Activated T-cell treated with anti-CD3 and anti-CD28 coated beads, Interleukin-2, amount 50 U/mL, for 1 hour (primary cell): ENCODE measurements at places on chromosomes 16 and 17.
A peak's percentile ranks its signal among the peaks of the same experiment; 100 is the strongest.

DNA sequence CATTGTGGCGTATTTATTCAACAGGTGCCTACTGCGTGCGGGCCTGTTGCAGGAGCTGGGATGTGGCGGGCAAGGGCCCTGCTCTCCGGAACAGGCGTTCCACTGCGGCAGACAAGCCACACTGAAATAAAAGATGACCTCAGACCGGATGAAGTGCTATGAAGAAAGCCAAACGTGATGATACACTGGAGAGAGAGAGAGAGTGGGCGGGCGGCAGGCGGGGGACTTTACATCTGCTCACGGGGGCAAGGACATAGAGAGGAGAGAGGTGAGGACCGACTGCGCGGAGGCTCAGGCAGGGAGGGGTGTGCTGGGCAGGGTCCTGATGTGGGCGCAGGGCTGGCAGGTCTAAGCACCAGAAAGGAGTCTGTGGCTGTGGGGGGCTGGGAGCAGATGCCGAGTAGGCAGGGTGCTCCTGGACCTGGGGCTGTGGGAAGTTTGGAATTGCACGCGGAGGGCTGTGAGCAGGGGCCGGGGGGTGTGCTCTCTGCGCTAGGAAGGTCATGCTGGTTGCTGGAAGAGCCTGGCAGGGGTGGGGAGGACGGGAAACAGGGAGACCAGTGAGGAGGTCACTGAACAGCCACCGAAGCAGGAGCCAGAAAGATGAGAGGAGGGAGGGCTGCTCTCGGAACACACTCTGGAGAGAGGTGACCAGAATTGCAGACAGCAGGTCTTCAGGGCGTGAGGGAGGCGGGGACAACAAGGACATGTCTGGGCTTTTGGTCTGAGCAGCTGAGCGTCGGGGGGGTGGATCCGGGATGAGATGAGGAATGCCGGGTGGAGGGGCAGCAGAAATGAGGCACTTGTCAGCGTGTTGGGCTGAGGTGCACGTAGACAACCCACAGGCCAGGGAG, 9.9 kb downstream of the MXRA7 start:
- DNase-seq: no peak

- DNase-seq: no peak
Observed at GRCh38 chr17:82807562-82807961, 32.3 kb downstream of the ZNF750 start.

DNA sequence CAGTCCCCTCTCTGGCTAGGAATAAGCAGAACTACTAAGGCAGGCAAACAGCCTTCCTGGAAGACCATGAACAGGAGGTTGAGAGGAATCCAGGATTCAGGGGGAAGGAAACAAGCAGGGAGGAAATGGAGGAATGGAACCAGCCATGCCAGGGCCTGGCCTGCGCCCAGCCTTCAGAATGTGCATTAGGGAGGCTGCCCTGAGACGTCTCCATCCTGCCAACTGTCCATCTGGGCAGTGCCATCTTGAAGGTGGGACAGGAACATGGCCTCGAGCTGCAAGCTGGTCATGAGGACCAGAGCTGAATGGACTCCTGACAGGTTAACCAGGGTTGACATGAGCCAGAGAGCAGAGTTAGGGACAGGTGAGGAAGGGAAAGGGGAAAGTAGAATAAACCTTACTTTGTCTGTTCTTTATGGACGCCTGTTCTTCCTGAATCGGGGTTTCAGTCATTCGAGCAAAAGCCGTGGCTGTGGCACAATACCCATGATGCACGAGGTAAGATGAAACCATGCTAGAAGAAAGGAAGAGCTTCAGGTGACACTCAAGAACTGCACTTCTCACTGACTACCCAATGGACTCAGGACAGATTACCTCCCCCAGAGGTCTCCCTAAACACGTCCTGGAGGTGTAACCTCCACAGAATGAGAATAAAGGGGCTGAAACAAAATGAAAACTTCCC, 12.1 kb upstream of the GFOD2 start:
- DNase-seq: no peak

GRCh38 chr17:32275060-32276042, 9.7 kb downstream of the RHBDL3 start:
- DNase-seq: no peak

DNA sequence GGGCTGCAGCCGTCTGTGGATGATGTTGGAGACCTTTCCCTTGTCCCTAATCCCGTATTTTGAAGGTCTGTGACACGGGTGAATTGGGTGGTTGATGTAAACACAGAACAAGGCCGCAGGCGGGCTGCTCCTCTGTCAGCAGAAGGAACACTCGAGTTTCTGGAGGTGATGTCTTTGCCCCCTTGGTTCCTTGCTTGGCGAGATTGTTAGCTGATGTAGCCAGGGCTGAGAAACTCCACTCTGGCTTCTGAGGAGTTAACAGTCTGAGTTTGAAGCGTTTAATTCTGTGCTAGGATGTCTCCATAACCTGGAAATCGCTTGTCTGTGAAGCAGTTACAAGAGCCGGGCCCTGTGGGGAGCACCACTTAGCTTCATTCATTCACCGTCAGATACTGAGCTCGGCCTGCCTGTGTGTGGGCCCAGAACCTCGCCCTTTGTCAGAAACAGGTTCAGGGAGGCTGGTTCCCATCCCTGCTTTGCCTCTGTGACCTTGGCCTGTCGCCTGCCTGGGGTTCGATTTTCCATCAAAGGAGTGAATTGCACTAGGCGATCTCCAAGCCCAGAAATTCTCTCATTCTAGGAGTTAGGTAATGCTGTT, 1.3 kb downstream of the MAPK8IP3 start:
- peak; percentile 36 for DNase-seq

GRCh38 chr17:76095943-76096342, 7.6 kb downstream of the EXOC7 start:
- DNase-seq: no peak

DNA sequence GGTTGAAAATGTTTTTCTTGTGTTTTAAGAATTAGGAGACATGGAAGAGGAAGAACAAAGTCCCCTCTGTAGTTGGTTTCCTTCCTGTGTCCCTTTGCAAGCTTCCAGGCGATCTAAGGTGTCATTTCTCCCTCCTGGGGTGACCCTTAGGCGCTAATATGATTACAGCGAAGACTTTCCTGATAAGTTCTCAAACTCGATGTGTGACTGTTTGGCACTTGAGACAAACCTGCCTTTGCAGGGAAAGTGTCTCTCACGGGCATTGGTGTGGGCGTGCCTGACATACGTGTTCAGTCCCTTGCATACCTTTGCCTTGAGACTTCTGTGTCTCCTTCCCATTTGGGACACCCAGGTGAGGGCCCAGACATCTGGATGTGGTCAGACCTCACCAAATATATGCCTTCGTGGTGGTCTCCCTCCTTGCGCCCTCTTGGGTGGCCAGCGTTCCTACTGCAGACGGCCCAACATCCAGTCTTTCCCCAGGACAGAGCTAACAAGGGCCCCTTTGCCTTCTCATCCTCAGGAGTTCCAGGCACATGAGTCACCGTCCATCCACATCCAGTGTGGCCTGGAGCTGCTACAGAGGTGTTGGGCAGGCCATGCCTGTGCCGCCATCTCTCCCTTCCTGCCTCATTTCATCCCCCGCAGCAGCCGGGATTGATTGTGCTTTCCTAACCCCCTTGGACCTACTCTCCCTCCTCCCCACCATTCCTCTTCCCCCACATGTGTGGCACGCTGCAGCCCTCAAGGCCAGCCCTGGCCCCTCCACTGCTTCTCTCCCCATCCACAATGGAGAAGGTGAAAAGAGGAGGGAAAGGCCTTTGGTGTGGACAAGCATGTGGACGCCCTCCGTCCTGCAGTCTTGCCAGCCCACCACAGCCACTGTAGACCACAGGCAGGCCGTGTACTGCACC, 3.1 kb upstream of the JPT2 start:
- DNase-seq: no peak

DNA sequence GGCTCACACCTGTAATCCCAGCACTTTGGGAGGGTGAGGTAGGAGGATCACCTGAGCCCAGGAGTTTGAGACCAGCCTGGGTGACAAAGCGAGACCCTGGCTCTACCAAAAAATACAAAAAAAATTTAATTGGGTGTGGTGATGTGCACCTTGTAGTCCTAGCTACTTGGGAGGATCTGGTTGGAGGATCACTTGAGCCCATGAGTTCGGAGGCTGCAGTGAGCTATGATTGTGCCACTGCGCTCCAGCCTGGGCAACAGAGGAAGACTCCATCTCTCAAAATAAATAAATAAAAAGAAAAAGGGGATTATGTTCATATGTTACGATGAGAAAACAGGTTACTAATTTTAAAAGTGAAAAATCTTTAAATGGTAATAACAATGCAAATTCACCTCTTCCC, 996 bp downstream of the MLKL start:
- DNase-seq: no peak

DNA sequence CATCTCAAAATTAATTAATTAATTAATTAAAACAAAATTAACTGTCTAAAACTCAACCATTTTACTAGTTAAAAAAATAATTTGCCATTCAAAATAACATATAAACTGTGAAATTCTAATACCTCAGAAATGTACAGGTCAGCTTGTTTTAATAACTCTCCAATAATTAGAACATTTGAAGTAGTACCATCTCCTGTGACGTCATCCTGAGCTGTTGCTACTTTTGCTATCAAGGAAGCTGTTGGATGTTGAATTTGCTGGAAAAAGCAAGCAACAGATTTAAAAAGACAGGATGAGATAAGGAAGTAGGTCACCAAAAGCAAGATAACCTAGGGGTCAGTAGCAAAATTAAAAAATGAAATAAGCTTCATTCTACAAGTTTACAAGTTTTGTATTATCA, 2.8 kb downstream of the CCT6B start:
- no peak for DNase-seq

GRCh38 chr16:56258508-56259424, 67.5 kb downstream of the GNAO1 start:
- DNase-seq: no peak

DNA sequence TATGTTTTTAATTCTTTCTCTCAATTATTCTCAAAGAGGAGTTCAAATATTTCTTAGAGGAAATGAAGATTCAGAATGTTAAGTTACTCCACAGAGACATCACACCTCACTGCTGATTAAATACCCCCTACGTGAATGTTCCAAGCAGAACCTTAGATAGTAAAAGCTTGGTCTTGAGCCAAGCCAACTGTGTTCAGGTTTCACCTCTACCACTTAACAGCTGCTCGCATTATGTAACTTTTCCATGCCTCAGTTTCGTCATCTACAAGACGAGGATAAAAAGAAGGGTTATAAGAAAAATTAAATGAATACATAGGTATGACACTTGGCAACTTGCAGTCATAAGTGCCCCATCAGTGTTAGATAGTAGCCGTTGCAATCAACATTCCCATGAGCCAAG, 356.2 kb downstream of the RBFOX1 start:
- no peak for DNase-seq

- DNase-seq: no peak
Observed at GRCh38 chr16:72788269-72788809, 259.6 kb downstream of the ZFHX3 start.

DNA sequence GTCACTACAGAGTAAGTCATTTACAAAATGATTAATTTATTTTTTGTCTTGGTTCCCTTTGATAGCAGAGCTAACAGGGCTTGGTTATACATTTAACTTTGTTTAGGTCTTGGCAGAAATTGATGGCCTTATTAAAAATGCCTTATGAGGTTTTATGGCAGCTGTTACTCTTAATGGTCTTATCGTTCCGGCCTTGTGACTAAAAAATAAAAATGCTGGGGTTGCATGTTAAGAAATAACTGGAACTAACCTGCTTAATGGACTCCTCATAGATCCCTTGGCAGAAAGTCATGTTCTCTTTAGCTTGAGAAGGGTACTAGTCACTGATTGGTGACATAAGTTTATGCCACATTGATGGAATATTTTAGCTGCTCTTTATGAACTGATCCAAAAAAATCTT, 18.3 kb downstream of the COX11 start:
- DNase-seq: no peak

DNA sequence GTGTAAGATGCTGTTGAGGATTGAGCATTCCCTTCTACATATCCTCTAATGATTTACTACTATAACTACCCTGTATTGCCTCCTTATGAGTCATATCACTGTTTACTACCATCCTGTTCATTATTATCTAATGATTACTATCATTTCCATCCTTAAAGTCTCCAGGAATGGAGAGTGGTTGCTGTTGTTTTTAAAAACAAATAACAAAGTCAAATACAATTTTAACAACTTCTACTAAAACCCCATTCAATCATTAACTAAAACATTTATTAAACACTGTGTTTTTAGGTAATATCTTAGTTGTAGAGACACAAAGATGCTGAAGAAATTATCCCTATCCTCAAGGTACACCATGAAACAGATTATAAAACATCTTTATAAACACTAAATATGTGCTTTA, 126.9 kb downstream of the BRIP1 start:
- DNase-seq: no peak

GRCh38 chr16:89013111-89013510, 36.1 kb upstream of the CBFA2T3 start:
- DNase-seq: no peak

DNA sequence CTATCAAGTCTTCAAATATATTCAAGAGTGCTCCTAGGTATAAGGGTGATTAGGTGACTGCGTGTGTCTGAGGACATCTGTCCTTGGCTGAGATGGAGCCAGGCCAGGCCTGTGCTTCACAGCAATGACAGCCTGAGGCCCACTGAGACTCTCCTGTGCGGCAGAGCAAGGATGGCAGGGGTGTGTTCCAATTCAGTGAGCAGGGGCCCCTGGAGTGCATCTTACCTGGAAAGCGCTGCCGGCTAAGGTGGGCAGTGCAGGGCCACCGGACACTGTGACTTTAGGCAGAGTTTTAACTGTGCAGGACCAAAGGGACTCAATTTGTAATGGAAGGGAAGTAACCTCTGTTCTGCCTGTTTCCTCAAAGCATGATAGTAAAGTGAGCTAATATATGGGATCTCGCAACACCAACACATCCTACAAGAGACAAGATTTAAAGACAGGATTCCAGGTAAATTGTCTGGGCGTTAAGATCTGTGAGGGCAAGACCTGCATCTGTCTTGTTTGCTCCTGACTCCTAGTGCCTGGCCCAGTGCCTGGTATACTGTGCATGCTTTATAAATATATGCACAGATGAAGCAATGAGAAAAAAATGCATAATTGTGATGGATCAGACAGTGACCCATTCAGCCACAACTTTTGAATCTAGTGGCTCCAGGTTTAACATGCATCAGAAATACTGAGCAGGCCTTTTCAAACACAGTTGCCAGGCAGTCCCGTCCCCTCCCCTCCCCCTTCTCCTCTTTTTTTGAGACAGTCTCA, 86.7 kb downstream of the MRC2 start:
- no peak for DNase-seq

- no peak for DNase-seq
Observed at GRCh38 chr17:6681671-6682070, 30.1 kb downstream of the C17orf100 start.

- DNase-seq: no peak
Observed at GRCh38 chr17:55518510-55518909, 7.3 kb upstream of the SMIM36 start.

DNA sequence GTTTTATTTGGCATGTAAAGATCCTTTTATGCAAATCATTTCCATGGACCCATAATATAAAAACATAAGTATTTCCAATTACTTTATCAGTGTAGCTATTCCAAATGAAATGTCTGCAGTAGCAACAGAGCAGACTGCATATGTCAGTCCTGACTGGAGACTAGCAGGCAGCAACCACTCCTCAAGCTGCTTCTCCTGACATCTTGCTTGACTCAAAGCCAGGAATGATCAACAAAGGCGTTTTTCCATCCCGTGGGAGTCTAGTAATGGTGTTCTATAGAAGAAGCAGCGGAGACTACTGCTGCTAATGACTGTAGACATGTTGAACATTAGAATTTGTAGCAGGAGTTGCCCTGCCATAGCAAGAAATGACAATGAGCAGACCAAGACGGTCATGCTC, 73.2 kb upstream of the AKTIP start:
- no peak for DNase-seq
